ENCODE measurements at places on chromosomes 16 and 17.

- peak; percentile 63 for DNase-seq
Observed at GRCh38 chr17:7133424-7133823, 18.8 kb upstream of the ASGR2 start.

DNA sequence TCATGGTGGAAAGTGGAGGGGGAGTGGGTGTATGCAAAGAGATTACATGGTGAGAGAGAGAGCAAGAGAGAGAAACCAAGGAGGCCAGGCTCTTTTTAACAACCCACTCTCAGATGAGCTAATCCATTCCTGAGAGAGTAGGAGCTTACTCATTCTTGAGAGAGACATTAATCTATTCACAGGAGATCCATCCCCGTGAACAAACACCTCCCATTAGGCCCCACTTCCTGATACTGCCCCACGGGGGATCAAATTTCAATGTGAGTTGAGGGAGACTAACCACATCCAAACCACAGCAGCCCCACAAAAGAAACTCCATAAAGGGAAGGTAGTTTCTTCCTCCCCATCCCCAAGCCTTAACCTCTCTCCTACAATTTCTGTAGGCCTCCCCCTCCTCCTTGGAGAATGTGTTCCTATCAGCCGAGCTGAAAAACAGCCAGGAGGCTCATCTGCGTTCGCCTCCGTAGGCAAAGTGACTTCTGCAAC is 450.0 kb downstream of the NPIPA7 start:
- no peak for DNase-seq

DNA sequence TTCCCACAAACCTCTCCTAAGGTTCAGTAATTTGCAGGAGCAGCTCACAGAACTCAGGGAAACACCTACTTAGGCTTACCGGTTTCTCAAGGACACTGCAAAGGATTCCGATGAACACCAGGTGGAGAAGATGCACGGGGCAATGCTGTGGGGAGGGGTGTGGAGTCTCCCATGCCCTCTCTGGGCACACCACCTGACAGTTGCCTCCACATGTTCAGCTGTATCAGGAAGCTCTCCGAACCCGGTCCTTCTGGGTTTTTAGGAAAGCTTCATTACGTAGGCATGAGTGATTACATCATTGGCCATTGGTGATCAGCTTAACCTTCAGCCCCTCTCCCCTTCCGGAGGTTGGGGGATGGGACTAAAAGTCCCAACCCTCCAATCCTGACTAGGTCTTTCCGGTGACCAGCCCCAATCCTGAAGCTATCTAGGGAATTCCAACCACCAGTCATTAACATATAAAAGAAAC is 21.6 kb downstream of the C17orf58 start:
- peak; percentile 84 for DNase-seq

GRCh38 chr16:48542020-48542473 is 67.9 kb downstream of the N4BP1 start:
- no peak for DNase-seq

- no peak for DNase-seq
Observed at GRCh38 chr16:12392585-12393091, 411.0 kb downstream of the CPPED1 start.

- no peak for DNase-seq
Observed at GRCh38 chr16:49651996-49652395, 203.9 kb downstream of the ZNF423 start.

Measured in WTC11 (cell line).